Activated naive CD4-positive, alpha-beta T cell treated with anti-CD3 and anti-CD28 coated beads for 36 hours (primary cell): ENCODE measurements at places on chromosomes 1 and 21.
A peak's percentile ranks its signal among the peaks of the same experiment; 100 is the strongest.

GRCh38 chr1:216765346-216766300 lies 42.4 kb upstream of the ESRRG start:
- H3K36me3 ChIP-seq, result no peaks in the 10 kb centered on the region
- H3K4me3 ChIP-seq, result no peak overlapping the region
- H3K4me1 ChIP-seq, result no peaks in the 10 kb centered on the region
- DNase-seq, result no peak
- no peaks in the 10 kb centered on the region for H3K27me3 ChIP-seq
- no peak overlapping the region for H3K27ac ChIP-seq

GRCh38 chr21:26130249-26130881 lies 40.2 kb downstream of the APP start:
- peaks cover 7% of the 10 kb centered on the region for H3K36me3 ChIP-seq
- peaks cover 8% of the 10 kb centered on the region for H3K4me1 ChIP-seq
- no peak for DNase-seq

- no peak for DNase-seq
- peaks cover 11% of the 10 kb centered on the region for H3K4me1 ChIP-seq
- H3K36me3 ChIP-seq, result no peaks in the 10 kb centered on the region
- no peak overlapping the region for H3K4me3 ChIP-seq
- H3K27ac ChIP-seq, result peak overlapping the region; percentile 63
These were observed 8.9 kb downstream of the XKR8 start for GRCh38 chr1:27968692-27969091.

GRCh38 chr1:164790081-164790480 lies 231.1 kb downstream of the PBX1 start:
- no peaks in the 10 kb centered on the region for H3K4me1 ChIP-seq
- H3K4me3 ChIP-seq, result no peak overlapping the region
- H3K36me3 ChIP-seq, result no peaks in the 10 kb centered on the region
- DNase-seq, result no peak
- no peak overlapping the region for H3K27ac ChIP-seq

- H3K36me3 ChIP-seq, result no peaks in the 10 kb centered on the region
- H3K4me3 ChIP-seq, result no peak overlapping the region
- H3K4me1 ChIP-seq, result no peaks in the 10 kb centered on the region
- no peak overlapping the region for H3K27ac ChIP-seq
- H3K27me3 ChIP-seq, result peaks cover 2% of the 10 kb centered on the region
These were observed 101.3 kb downstream of the TYW3 start for GRCh38 chr1:74834261-74834660.

- no peaks in the 10 kb centered on the region for H3K4me1 ChIP-seq
- no peak overlapping the region for H3K27ac ChIP-seq
- H3K36me3 ChIP-seq, result peaks cover 2% of the 10 kb centered on the region
- no peak for DNase-seq
These were observed 100.2 kb downstream of the OMA1 start for GRCh38 chr1:58446368-58446767.
